ENCODE measurements at places on chromosomes 7 and 10.

GRCh38 chr10:120557311-120557710, 100.3 kb downstream of the PLPP4 start:
- DNase-seq: no peak

- DNase-seq: no peak
Observed at GRCh38 chr10:77236700-77237099, 400.9 kb downstream of the KCNMA1 start.

- DNase-seq: no peak
Observed at GRCh38 chr7:82384051-82384464, 59.5 kb downstream of the CACNA2D1 start.

GRCh38 chr10:93376372-93377293, 105.5 kb downstream of the MYOF start:
- DNase-seq: no peak

- no peak for DNase-seq
Observed at GRCh38 chr10:6579904-6580278, at the start of gene PRKCQ. PRKCQ (minus strand) TSS chr10:6580276; CDS start chr10:6515135, 65,141 bp downstream.

Measured in stimulated activated CD8-positive, alpha-beta memory T cell treated with anti-CD3 and anti-CD28 coated beads, Interleukin-15, amount 100 ng/mL, for 1 hour (primary cell).